ENCODE measurements at places on chromosomes 6 and 20.

DNA sequence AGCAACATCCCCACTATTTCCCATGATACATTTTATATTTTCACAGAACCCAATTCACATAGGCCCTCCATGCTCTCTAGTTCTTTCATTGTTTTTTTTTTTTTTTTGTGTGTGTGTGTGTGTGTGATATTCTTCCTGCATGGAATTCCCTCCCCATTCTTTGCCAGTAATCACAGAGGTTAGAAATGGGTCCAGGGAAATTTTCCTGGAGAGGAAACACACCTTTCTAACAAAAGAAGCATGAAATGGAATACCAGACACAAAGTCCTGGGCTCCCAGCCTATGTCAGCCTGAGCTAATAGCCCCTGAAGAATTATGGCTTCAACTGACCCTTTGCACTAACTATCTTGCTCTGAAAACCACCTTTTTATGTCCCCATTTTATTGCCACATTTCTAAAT is 194.2 kb upstream of the NT5E start:
- DNase-seq, result no peak

GRCh38 chr6:99425647-99426450 is 741 bp upstream of the PNISR start:
- DNase-seq, result peak; percentile 79

DNA sequence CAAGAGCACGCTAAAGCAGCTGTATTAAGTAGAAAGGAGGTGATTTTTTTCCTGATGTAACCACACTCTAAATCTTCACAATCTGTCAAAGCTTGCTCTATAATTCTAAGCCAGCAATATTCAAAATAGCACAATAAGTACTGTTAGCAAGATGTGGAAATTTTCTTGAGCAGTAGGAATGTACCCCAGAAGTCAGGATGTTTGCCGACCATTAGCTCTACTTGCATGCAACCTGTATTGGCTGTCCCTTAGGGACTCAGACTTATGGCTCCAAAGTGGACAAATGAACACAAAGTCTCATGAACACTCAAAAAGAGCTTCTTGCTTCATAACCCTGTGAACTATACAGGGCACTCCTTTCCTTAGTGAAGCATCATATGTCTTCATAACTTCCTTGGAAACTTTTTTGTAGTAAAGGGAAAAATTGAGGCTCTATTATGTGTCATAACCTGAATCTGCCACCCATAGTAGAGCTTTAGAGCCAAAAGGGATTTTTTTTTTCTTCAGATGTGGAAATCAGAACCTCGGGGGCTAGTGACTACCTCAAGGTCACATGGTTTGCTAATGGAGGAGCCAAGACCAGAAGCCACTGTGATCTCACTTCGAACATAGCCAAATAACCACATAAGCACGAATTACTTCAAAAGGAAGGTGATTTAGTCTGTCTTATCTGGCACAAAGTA is 54.5 kb downstream of the ADGRG6 start:
- DNase-seq, result no peak

DNA sequence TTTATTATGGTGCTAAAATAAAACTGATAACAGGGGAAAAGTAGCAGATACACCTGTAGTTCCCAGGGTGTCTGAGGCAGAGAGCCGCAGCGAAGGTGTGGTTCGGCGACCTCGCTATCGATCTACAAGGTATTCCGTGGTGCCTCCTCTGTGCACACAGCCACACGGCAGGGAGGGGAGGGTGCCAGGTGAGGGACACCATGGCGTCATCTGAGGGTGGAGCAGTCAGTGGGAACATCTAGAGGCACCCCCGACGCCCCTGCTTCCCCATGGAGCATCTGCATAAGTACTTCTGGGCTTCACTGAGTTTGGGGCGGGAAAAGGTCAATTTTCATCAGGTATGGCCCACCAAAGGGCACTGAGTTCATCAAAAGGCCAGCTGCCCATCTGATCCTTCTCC is 243.3 kb downstream of the TAF4 start:
- DNase-seq, result no peak
